ENCODE measurements at places on chromosomes 7 and 10.

DNA sequence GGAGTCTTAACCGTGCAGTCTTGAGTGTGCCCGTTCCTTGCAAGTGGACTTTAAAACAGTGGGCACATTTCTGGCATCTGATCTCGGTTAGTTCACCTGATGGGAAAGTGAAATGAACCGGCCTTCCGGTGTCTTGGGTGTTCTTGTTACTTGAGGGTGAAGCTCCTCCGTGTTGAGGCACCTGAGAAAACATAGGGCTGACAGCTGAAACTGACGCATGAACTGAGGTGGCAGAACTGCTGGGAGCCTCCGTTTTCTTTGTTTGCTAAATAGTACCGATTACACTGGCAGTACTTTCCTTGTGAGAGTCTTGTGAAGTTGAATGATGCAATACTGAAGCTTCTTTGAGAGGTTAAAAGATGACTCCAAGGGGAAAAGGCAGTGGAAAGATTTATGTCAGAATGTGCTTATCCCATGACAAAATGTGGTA is 62.8 kb upstream of the SAMD8 start:
- DNase-seq, result peak; percentile 55

DNA sequence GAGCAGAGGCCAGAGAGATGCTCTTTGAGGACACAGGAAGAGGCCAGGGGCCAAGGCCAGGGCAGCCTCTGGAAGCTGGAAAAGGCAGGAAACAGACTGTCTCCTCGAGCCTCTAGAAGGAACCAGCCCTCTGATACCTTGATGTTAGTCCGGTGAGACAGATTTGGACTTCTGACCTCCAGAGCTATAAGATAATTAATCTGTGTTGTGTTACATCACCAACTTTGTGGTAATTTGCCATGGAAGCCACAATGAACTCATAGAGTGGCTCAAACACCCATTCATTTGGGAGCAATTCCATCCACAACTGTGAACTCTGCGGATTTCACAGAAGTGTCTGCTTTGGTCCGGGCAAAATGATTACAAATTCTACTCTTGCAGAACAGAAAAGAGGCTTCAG is 48.7 kb downstream of the OAT start:
- DNase-seq, result no peak

DNA sequence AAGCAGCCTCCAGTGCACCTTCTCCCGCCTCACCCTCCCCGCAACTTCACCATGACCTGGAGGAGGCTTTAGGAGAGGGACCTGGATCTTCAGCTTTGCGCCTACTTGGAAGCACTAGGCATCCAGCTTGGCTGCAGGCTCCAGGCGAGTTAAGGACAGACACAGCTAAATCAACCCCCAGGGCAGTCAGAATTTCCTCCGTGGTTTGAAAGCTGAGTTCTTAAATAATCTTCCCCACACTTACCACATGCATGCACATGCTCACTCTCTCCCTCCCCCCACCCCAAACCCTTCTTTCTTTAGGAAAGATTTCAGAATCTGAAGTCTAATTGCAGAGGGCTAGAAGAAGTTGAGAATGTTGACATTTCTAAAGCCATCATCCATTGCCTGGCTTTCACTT is 36.7 kb upstream of the LRRC4 start:
- no peak for DNase-seq

DNA sequence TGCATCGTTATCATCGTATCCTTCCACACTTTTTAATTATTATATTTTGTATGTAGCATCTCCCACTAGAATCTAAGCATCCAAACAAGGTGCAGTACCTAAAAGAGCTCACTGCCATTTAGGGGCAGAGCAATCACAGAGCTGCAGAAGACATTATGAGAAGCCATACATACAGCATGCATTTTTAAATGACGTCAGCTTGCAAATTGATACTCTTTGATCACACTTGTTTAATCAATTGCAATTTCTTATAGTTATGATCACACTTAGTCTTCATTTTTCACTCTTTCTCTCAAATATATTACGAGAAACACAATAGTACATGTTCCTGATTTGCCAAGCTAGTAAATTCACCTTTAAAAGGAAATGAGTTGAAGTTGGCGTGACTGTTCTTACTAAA is 753.3 kb upstream of the LRRN3 start:
- no peak for DNase-seq

- no peak for DNase-seq
These were observed 118.5 kb downstream of the ARL4A start for GRCh38 chr7:12805957-12806356.

DNA sequence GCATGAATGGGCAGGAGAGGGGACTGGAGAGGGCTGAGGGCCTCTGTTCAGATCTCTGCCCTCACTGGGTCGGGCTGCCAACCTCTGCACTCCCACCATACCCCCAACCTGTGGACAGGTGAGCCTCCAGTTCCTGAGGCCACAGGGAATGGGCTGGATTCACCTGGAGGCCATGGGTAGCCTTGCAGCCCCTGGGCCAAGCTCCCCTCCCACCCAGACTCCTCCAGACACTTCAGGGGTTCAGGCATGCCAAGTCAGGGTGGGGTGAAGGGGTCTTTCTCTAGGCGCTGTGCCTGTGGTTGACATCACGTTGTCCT is 80.5 kb downstream of the ZMIZ1 start:
- no peak for DNase-seq

DNA sequence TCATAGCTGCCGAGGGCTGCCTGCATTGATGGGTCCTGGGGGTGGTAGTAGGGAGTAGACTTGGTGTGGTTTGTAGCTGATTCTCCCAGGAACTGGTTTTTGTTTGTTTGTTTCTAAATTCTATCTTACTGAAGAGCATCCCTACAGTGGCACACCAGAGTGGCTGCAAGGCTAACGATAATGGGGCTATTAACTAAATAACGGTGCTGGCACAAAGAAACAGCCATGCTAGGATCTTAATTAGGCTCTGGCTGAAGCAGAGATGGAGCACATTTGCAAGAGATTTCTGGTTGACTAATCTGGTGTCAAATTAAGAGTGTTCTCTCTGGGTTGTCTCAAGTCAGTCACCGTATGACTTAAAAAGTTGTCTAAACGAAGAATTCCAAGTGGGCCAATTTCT is 590.0 kb downstream of the NRG3 start:
- DNase-seq, result no peak

DNA sequence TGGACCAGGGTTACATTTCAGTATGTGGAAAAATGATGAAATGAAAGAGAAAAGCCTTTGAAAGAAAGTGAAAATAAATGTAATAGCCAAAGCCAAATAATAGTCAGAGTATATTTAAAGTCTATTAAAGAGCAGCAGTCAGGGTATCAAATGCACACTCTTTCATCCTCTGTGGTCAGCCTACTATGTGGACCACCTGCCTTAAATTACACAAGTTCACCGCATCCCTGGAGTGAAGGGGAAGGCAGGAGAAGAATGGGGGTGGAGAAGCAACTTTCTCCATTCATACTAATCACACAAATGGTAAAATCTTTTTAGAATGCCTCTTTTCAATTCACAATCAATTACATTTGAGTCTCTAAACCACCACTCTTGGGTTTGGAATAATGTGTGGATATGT is 16.0 kb downstream of the TWIST1 start:
- DNase-seq, result no peak

- peak; percentile 98 for DNase-seq
These were observed 4.2 kb upstream of the CCNY start for GRCh38 chr10:35331894-35332640.

DNA sequence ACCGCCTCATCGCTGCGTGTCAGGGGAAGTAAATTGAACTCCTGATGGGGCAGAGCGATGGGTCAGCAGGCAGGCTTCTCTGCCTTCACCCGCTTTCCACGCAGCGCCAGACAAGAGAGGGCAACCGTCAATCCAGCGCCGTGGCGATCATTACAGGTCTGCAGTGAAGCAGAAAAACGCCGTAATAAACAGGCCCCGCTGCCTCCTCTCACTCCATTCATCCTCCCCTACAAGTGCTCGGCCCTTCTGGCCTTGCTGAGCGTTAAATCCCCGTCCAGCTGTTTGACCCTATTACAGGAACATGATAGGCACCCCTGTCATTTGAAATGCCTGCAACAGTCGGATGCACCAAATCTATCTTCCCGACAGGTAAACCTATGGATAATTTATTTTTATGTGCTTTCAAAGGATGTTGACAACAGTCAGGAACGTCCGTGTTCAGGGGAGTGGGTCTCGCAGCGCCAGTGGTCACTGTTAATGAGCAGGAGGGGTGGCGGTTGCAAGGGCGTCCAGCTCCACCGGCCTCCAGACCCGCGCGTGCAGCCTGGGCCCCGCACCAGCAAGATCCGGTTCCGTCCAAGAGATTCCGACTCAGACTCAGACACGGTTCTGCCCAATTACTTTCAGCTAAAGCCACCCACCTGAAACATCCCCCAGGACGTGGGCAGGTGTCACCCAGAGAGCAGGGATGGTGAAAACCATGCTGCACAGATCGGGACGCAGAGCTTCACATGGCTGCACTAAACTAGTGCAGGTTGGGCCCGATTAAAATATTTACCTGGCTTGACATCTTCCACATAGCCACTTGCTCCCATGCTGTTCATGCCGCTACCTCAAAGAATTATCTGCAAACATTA is 508.0 kb upstream of the MGMT start:
- no peak for DNase-seq

DNA sequence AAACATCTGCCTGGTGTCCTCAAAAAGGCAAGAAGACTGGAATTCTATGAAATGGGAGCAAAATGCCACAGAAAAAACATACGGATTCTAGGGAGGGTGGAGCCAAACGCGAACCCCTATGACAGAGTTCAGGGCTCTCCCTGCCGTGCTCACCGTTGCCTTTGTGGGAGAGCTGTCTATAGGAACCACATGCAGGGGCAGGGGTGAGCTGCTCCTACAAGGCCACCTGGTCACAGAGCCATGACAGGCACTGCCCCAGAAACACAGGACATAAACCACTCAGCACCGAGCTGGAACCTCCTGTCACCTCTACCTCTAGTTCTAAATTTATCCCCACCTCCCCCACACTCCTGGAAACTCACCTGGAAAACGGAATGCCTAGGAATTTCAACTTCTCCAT is 155.1 kb upstream of the ZNF32 start:
- DNase-seq, result no peak

GRCh38 chr7:117706210-117706609 is 167.0 kb downstream of the CTTNBP2 start:
- DNase-seq, result peak; percentile 69

- no peak for DNase-seq
These were observed 101.8 kb downstream of the EGFR start for GRCh38 chr7:55120501-55121198.

- no peak for DNase-seq
These were observed 64.2 kb upstream of the SH2B2 start for GRCh38 chr7:102222445-102222844.

- DNase-seq, result no peak
These were observed 28.2 kb upstream of the PRKAR2B start for GRCh38 chr7:107016312-107016711.

- DNase-seq, result no peak
These were observed 427.4 kb downstream of the PLXNA4 start for GRCh38 chr7:132148876-132149275.

GRCh38 chr7:134044682-134045081 is 82.5 kb upstream of the LRGUK start:
- peak; percentile 58 for DNase-seq

DNA sequence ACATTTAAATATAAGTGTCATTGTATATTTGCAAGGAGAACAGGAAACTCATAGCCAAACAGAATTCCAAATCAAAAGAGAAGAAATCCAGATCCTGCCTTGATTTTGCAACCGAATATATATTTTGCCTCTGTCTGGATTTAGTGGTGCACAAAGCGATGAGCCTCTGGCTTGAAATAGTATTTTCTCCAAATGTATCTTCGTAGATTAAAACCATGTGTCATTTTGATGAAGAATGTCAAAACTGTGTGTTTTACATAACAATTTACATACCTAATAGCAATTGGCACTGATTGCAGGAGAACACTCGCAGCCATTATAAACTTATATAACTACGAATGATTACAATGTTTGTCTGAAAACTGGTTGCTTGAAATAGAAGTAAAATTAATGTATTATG is 156.4 kb downstream of the ARID5B start:
- no peak for DNase-seq

DNA sequence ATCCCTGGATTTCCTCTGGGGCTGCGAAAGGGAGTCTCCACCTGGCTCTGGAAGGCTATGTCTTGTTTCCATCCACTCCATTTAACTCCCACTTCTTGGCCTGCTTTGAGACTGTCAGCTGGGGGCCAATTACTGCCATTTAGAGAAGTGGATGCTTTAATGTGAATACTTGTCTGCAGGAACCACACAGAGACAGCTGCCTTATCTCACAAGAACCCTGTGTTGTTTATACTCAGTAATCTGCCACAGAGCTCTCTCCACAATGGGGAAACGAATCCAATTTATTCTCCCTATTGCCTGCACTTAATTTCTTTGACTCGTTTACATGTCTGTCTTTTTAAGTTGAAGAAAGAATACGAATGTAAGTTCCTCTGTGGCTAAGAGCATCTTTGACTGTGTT is 787.0 kb upstream of the C7orf33 start:
- no peak for DNase-seq

DNA sequence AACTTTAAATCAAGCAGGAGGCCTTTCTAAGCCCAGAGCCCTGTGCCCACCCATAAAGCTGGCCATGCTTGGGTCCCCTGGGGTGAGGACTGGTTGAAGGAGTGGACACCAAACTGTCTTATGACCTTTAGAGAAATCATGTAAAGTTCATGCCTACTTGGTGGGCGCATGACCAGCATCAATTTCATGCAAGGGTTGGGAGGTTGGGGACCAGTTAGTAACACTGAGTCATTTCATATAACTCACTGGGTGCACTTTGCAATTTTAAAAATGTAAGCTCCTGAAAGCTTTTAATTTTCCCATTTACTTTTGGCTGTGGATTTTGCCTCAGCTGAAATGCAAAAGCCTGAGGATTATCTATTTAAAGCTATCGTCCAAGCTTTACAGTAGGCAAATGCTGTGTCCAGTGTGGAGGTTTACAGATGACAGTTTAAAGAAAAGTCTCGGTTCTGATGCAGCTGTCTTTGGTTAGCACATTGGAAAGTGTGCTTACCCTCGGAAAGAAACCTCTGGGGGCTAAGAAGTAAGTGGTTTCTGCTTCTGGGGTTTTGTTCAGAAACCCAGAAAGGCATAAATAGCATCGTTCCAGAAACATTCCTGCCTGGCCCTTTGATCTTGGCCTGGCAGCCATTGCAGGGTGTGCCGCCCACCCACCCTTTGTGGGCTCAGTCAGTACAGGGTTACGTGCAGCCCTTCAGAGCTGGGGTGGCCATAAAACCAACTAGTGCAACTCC is 48.8 kb upstream of the CHST15 start:
- no peak for DNase-seq

- DNase-seq, result no peak
These were observed 138.7 kb downstream of the PTPN20 start for GRCh38 chr10:47049906-47050305.

GRCh38 chr10:119422682-119423509 is 119.6 kb downstream of the RGS10 start:
- no peak for DNase-seq

DNA sequence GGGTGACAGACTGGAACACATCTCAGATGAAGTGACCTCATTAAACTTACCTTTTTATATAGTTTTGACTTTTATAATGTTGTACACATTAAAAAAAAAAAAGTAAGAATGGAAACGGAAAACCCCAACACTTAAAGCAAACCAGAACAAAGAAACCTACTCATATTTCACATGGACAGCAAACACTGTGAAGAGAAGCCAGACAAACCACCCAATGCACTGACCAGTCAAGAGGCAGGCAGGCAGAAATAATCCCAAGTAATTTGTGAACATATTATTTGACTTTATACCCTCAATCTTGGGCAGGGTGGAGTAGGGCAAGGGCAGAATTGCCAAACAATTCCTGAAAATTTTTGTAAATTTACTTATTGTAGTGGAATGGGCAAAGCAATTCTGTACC is 39.8 kb downstream of the WAPL start:
- DNase-seq, result peak; percentile 19

All from renal cortical epithelial cell (primary cell).